ENCODE measurements at places on chromosomes 12 and 14.
A peak's percentile ranks its signal among the peaks of the same experiment; 100 is the strongest.

GRCh38 chr14:38208618-38209562 is 1.2 kb downstream of the SSTR1 start:
- peak; percentile 34 for DNase-seq

GRCh38 chr14:45249856-45250575 is 3.0 kb downstream of the MIS18BP1 start:
- no peak for DNase-seq

DNA sequence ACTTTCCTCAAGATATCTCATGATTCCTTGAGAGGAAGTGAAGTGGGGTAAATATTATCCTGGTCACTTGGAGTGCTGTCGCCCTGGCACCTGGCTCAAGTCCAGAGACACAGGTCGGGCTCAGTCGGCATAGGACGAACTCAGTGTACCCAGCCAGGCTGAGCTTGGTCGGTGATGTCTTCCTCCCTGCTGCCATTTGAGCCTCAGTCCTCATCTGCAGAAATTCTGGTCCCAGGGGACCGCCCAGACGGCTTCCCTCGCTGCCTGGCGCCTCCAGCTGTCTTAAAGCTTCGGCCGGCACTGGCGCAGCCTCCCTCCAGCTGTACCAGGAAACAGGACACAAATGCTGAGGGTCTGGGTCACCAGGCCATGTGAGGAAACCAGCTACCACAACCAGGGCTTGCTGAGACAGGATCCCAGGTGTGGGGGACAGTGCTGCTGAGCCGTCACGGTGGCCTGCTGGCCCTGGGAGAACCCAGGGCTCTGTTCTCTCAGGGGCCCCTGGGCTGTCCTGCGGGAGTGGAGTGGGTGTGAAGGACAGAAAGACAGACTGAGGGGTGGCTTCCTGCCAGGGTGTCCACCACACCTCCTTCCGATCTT is 5.0 kb upstream of the KLC1 start:
- DNase-seq, result no peak

DNA sequence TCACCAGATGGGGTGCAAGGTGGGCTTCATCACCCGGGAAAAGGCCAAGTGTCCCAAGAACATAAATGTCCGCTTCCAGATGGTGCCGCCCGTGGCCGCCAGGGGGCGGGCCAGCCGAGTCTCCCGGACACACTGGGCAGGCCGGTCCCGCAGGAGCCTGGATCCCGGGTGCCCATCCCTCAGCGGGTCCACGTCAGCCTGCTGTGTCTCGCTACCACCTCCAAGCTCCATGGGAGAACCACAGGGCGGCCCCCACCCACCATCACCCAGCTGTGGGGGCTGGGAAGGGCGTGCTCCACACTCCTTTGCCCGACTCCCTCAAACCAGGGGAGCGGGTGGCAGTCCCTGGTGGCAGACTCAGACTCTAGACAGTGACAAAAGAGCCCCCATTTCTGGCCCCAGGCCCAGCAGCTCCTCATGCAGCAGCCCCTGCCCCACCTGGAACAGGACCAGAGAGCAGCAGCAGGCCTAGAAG is 22.0 kb upstream of the NUDT14 start:
- no peak for DNase-seq

GRCh38 chr14:74906925-74907521 is 16.0 kb downstream of the RPS6KL1 start:
- no peak for DNase-seq

DNA sequence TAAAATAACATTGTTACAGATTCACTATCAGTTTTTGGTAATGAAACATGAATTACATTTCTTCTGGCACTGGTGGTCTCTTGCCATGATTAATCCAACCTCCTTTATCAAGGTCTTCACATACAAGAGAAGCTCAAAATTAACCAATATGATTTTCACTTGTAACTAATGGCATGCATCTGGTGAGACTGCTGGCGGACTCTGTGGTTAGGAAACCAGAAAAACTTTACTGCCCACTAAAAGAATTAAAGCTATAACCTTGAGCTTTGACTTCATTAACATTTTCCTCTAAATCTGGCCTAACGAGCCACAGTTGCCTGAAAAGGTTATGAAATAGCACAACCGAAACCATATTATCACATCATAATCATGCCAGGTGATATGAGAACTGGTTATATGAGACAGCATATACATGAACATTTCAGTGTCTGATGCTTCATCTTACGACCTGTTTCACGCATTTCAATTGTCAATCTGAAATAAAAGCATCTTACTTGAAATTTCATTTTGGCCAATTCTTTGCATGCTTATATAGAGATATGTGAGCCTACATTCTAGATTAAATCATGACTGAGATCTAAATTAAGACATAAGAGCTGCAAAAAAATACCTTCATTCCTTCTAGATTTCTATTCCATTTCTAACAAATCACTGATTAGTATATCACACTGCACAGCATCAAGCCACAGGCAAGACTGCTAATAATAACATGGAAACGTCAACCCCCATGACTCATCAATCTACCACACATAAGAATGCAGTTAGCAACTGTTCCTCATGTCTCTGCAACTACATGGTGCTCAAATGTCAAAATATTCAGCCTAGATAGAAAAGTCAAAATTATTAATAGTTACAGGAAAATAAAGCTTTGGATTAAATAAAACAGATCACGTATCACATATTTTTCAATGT is 89.3 kb downstream of the OSBPL8 start:
- no peak for DNase-seq

DNA sequence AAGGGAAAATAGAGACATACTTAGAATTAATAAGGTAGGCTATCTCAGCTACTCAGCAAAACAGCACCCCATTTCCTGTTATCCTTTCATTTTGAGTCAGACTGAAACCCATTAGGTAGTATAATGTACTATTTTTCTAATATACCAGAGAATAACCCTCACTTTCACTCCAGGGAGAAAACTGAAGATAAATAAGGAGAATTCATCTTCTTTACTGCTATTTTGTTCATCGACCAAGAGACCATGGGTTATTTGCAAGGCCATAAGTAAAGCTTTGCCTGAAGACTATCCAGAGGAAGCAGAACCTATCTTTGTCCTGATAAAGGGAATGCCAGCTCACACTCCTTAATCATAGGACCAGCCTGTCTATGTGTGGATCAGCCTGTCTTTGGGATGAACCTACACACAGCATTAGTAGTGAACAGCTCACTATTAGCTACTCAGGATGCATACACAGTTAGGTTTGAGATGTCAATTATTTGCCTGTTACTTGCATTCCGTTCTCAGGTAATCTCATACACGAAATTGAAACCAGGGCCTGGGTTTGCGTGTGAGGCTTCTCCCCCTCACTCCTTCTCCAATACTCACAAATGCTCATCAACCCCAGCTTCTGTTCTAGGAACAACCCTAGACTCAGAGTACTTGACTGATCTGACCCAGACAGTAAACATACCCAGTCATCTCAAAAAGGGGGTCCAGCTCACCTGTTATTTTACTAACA is 124.4 kb downstream of the DAD1 start:
- no peak for DNase-seq

DNA sequence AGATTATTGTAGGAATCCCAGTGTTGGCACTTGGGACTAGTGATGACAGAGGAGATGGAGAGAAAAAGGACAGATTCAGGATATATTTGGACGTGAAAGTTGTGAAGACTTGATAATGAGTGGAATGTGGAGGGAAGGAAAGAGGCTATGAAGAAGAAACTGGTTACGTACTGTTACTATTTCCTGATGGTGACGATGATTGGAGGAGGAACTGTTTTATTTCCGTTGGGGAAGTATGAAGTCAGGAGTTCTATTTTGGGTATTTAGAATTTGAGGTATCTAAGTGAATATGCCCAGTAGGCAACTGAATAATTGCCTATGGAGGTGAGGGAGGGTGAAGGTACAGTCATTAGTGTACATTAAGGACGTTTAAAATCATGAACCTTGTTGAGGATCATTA is 207.2 kb downstream of the TMTC2 start:
- no peak for DNase-seq

- DNase-seq, result no peak
Observed at GRCh38 chr12:789852-790563, 37.6 kb downstream of the WNK1 start.

- no peak for DNase-seq
Observed at GRCh38 chr12:31582155-31582554, 8.8 kb downstream of the DENND5B start.

DNA sequence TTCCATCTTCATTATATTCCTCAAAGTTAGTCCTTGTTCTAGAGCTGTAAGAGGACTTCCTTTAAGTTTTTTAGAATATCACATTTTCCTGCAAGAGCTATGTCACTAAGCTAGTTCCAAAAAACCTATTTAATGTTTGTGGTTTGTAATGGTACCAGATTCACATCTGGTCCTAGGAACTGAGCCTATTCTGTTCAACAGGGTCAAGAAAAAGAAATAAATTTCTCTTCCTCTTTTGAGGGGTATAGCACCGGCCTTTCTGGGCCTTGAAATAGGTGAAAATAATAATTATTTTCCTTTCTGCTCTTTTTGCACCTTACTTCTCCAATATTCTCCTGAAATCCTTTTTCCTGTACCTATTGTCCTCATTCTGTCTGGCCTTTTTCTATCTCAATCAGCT is 3.6 kb upstream of the STXBP6 start:
- no peak for DNase-seq

DNA sequence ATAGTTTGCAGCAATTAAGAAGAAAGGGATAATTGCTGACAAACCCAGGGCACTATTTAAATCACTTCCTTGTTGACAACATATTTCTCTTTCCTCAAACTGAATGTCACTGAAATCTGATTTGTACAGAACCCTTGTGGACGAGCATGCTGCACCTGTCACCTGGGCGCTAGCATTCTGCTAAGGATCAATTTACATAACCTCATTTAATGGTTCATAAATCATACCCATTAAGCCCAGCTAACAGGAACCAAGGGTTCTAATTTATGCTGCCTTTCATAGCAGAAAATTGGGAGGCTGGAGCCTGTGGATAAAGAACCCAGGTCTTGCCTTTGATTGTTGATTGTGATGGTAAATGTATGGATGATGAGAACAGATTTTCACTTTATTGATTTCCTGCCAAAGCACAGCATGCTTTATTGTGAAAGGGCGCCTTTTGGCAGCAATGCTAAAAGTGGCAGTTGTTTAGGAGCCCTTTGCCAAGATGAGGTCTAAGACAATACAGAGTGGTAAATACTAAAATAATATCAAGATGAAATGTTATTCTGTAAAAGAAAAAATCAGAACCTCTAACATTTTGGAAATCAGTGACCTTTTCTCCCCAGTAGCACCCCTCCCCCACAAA is 95.4 kb downstream of the NKX2-1 start:
- peak; percentile 66 for DNase-seq
